ENCODE measurements at places on chromosomes 12 and 14. TPM values are rescaled to one million over a fixed set of nuclear protein-coding genes. Genes with fewer than 3 reads are reported as not detected.
A peak's percentile ranks its signal among the peaks of the same experiment; 100 is the strongest.

DNA sequence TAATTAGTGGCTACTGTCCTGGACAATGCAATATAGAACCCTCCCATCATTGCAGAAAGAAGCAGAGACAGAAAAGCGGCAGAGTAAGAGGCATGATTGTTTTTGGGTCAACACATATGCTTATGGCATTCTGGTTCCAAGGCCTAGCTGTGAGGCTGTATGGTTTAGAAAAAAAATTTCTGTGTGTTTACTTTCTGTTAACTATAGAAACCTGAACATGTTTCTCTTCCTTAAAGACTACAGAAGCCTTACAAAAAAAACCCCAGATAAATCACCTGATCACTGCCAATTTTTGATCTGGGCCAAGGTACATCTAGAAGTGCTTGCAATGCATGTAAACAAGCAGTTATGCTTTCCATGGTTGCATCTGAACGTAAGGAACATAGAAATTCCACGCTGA lies 100.0 kb upstream of the HECTD1 start:
- H3K36me3 ChIP-seq: peaks cover 90% of the 10 kb centered on the region
- H3K4me3 ChIP-seq: no peak overlapping the region
- no peak overlapping the region for H3K27ac ChIP-seq
- no peaks in the 10 kb centered on the region for H3K27me3 ChIP-seq
- H3K4me1 ChIP-seq: no peaks in the 10 kb centered on the region

GRCh38 chr12:103013741-103014300 lies 56.3 kb downstream of the ASCL1 start:
- no peaks in the 10 kb centered on the region for H3K36me3 ChIP-seq
- H3K4me3 ChIP-seq: no peak overlapping the region
- H3K27me3 ChIP-seq: no peaks in the 10 kb centered on the region
- H3K27ac ChIP-seq: no peak overlapping the region
- DNase-seq: no peak

DNA sequence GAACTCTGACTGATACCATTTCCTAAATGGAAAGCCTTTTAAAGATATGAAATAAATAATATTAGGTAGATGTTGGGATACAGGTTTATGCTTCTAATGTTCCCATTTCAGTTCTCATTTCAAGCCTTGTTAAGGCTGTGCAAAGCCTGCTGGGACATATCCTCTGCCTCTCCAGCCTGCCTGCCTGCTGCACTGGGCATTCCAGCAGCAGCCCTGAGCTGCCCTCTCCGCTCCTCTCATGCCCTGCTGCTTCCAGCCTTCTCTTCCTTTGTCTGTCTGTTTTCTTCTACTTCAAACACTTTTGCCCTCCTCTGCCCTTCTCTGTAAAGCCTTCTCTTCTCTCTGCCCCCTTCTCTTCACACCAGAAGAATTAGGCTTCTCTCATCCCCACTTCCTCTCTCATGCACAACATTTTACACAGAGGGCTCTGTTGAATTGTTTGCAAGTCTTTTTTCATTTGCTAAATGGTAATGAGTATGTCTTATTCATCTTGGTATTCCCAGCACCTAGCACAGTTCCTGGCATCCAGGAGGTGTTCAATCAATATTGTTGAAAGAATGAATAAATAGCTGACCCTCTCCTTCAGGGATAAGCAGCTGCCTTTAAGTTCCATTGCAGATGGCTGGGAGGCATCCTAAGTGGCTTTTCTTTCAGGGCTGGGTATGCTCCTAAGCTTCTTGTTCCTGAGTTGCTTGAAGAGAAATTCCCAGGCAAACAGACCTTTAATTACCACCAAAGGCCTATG lies 292.3 kb downstream of the TMEM117 start:
- H3K4me3 ChIP-seq: no peak overlapping the region
- H3K36me3 ChIP-seq: no peaks in the 10 kb centered on the region
- H3K27me3 ChIP-seq: no peaks in the 10 kb centered on the region
- H3K4me1 ChIP-seq: no peaks in the 10 kb centered on the region
- DNase-seq: no peak

GRCh38 chr14:34833549-34834523 lies 41.3 kb downstream of the BAZ1A start:
- no peaks in the 10 kb centered on the region for H3K27me3 ChIP-seq
- no peak overlapping the region for H3K27ac ChIP-seq
- H3K4me1 ChIP-seq: no peaks in the 10 kb centered on the region
- no peaks in the 10 kb centered on the region for H3K36me3 ChIP-seq
- no peak for DNase-seq

DNA sequence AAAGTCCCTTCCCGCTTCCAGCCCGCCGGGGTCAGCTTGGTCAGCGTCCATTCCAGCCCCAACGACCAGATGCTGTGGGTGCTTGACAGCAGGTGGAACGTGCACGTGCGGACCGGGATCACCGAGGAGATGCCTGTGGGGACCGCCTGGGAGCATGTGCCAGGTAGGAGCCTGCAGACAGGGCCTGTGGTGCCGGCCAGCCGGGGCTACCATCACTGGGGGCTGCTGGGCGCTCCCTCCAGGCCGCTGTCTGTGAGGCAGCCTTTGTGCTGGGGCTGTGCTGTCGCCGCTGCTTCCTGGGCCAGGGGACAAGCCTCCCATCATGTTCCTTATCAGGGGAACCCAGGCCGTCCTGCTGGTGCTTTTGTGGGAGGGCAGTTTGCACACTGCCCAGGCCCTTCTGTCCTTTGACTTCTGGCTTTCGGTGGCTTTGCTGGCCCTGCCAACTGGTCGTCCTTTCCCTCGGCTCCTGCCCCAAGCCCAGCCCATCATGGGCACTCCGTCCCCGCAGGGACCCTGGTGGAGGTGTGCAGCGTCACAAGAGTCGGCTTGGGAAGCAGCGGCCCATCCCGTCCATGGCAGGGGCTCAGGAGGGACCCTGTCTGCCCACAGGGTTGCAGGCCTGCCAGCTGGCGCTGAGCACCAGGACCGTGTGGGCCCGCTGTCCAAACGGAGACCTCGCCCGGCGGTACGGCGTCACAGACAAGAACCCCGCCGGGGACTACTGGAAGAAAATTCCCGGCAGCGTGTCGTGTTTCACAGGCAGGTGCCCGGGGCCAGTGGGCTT lies 12.4 kb downstream of the ANKRD9 start:
- no peaks in the 10 kb centered on the region for H3K27me3 ChIP-seq
- H3K36me3 ChIP-seq: no peaks in the 10 kb centered on the region
- H3K4me3 ChIP-seq: no peak overlapping the region
- H3K27ac ChIP-seq: no peak overlapping the region

GRCh38 chr12:24352363-24352762 lies 402.9 kb upstream of the SOX5 start:
- no peaks in the 10 kb centered on the region for H3K36me3 ChIP-seq
- H3K4me1 ChIP-seq: no peaks in the 10 kb centered on the region
- H3K27me3 ChIP-seq: no peaks in the 10 kb centered on the region
- H3K27ac ChIP-seq: no peak overlapping the region

DNA sequence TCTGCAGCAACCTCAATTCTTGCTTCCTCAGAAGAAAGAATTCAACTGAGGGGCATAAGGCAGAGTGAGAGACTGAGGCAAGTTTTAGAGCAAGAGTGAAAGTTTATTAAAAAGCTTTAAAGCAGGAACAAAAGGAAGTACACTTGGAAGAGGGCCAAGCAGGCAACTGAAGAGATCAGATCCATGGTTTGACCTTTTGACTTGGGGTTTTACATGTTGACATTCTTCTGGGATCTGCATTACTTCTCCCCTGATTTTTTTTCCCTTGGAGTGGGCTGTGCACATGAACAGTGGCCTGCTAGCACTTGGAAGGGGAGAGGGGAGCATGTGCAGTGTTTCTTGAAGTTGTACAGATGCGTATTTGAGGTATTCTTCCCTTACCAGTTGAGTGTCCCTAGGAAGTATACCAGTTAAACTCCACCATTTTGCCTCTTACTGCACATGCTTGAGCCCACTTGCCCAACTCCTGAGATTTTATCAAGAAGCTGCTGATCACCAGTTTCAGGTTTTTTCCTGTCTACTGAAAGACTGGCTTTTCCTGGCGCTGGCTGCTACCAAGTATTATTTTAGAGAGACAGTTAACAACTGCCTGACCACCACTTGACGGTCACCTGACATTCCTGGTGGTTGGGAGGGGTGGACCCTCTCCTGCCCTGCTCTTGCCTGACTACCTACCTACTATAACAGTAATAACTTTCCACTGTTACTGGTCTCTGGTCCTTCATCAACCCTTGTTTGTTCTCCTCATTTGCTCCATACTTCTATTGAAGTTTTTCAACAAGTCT lies 26.0 kb upstream of the TMTC2 start:
- H3K27ac ChIP-seq: no peak overlapping the region
- no peak for DNase-seq
- H3K27me3 ChIP-seq: no peaks in the 10 kb centered on the region

- DNase-seq: peak; percentile 63
- peak overlapping the region; percentile 98 for H3K27ac ChIP-seq
- peaks cover 7% of the 10 kb centered on the region for H3K36me3 ChIP-seq
- peaks cover 34% of the 10 kb centered on the region for H3K4me1 ChIP-seq
- peak overlapping the region; percentile 83 for H3K4me3 ChIP-seq
- no peaks in the 10 kb centered on the region for H3K27me3 ChIP-seq
These were observed 795 bp downstream of the STAT6 start for GRCh38 chr12:57110104-57111030.

DNA sequence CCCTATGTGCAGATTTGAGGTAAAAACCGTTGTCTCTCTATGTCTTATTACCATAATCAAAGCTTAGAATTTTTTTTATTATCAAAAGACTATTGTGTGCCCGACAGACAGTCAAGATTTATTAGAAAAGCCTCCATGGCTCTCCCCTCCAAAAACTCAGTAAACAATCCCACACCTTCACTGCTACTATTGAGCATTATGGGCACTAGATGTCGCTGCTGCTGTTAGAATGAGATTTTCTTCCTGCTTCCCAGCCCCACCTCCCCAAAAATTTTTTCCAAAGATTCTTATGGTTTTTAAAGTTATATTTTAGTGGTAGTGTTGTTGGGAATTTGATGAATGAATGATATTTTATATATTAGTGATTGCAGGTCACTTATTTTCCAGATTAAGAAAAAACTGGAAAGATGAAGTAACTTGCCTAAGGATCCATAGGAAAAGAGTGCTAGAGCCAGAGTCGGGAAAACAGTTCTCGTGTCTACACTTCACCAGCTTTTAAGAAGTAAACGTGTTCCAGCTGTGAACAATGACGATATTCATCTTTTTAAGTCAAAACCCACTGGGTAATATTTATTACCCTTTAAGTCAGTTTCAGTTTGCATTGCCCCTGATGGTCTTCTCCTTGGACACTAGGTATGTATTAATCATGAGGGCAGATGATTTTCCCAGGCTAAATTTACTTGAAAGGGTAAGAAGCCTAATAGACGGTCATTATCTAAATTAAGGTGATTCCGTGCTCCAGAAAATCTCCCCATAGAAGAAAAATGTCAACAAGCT lies 12.2 kb upstream of the FOXG1 start:
- H3K36me3 ChIP-seq: no peaks in the 10 kb centered on the region
- no peak overlapping the region for H3K4me3 ChIP-seq
- DNase-seq: peak; percentile 71
- H3K27ac ChIP-seq: no peak overlapping the region

- no peak overlapping the region for H3K27ac ChIP-seq
- H3K4me1 ChIP-seq: no peaks in the 10 kb centered on the region
- no peaks in the 10 kb centered on the region for H3K36me3 ChIP-seq
- no peak for DNase-seq
These were observed 948.2 kb downstream of the BCL11B start for GRCh38 chr14:98323836-98324235.

DNA sequence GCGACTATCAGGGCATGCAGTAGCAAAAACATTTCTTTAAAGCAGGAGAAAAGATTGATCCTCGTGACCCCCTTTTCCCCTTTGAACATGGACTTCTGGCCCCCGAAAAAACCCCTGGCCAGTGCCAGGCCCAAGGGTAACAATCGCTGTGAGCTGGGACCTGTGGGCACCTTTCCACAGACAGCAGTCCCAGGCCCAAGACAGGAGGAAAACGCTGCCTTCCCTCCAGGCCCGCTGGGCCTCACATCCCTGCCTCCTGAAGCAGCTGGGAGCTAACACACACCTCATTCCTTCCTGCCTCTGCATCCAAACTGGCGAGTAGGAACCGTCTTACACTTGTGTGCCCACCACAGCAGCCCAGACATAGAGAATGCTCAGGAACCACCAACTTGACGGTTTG lies 1.2 kb downstream of the VWF start:
- no peak for DNase-seq
- no peak overlapping the region for H3K4me3 ChIP-seq
- H3K27ac ChIP-seq: no peak overlapping the region
- no peaks in the 10 kb centered on the region for H3K36me3 ChIP-seq

- H3K4me1 ChIP-seq: peaks cover 59% of the 10 kb centered on the region
- no peaks in the 10 kb centered on the region for H3K36me3 ChIP-seq
- DNase-seq: peak; percentile 26
- H3K27me3 ChIP-seq: no peaks in the 10 kb centered on the region
- no peak overlapping the region for H3K4me3 ChIP-seq
These were observed 36.4 kb upstream of the EML1 start for GRCh38 chr14:99756796-99757195.

DNA sequence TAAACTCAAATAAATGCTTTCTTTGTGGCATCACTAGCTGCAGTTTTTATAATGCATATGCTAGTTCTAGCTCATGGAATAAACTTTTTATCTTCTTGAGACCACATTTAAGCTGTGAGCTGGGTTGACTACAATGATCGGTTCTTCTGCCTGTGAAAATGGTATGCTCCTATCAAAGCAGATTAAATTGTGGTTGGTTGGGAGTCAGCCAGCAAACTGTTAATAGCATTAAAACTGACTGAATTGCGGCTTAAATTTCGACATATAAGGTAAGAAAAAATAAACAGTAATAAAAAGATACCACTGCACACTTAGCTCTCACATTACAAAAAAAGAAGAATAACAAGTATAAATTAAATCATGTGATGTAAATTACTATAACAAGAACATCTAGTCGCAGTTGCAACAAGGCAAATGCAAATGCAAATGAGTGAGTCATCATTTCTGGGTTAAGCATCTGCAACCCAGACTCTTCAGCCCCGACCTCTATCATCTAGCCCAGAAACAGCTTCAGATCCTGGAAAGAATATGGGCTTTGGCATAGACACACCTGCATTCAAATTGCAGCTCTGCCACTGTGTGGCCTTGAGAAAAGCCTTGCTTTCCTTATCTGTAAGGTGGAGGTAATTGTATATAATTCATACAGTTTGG lies 19.8 kb upstream of the DHRS7 start:
- peak; percentile 22 for DNase-seq
- peaks cover 7% of the 10 kb centered on the region for H3K4me1 ChIP-seq
- no peaks in the 10 kb centered on the region for H3K27me3 ChIP-seq
- H3K36me3 ChIP-seq: no peaks in the 10 kb centered on the region
- H3K27ac ChIP-seq: no peak overlapping the region

DNA sequence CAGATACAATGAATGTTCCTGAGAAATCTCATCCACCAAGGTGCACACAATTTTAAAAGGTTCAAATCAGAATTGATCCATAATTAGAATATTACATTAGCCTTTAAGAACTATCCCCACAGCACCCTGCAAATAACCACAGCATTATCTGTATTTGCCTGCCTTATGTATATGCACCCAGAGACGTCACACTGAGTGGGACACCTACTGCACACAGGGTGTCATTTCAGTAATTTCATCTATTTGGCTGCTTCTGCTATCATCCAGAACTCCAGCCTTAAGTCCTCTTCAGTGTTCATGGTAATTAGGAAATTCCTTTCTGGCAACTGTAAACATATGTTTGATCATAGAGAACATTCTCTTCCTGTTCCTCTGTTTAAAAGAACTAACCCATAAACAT lies 298.4 kb downstream of the SYT1 start:
- H3K27me3 ChIP-seq: no peaks in the 10 kb centered on the region
- DNase-seq: no peak
- no peak overlapping the region for H3K27ac ChIP-seq

The CACNA1C gene
- total RNA-seq: 11.5 TPM

The STAC3 gene
- 1.3 TPM for total RNA-seq

The LGR5 gene
- not detected for total RNA-seq

The MAP3K12 gene
- total RNA-seq: 36.5 TPM

The OTX2 gene
- not detected for total RNA-seq
